ENCODE measurements at places on chromosomes 13 and 19. TPM values are rescaled to one million over a fixed set of nuclear protein-coding genes. Genes with fewer than 3 reads are reported as not detected.
A peak's percentile ranks its signal among the peaks of the same experiment; 100 is the strongest.

GRCh38 chr13:90105849-90106496 is 1241.5 kb upstream of the MIR17HG start:
- no peak overlapping the region for H3K4me3 ChIP-seq
- H3K27me3 ChIP-seq, result no peaks in the 10 kb centered on the region
- no peaks in the 10 kb centered on the region for H3K36me3 ChIP-seq
- DNase-seq, result no peak
- H3K27ac ChIP-seq, result no peak overlapping the region

DNA sequence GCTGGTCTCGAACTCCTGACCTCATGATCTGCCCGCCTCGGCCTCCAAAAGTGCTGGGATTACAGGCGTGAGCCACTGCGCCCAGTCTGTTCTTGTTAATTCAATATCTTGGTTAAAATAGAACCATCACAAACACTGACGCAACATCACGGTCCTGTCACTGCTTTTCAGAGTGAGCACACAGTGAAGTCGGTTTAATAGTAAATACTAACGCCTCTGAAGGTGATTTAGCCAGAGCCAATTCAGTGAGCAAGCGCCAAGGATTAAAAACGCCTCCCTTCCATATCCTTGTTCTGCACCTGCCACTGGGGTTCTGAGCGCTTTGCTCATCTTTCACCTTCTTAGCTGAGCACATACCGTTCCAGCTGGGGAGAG is 30.3 kb downstream of the LAMP1 start:
- H3K4me3 ChIP-seq, result no peak overlapping the region
- no peak for DNase-seq
- H3K4me1 ChIP-seq, result no peaks in the 10 kb centered on the region
- no peaks in the 10 kb centered on the region for H3K27me3 ChIP-seq
- peaks cover 14% of the 10 kb centered on the region for H3K36me3 ChIP-seq

DNA sequence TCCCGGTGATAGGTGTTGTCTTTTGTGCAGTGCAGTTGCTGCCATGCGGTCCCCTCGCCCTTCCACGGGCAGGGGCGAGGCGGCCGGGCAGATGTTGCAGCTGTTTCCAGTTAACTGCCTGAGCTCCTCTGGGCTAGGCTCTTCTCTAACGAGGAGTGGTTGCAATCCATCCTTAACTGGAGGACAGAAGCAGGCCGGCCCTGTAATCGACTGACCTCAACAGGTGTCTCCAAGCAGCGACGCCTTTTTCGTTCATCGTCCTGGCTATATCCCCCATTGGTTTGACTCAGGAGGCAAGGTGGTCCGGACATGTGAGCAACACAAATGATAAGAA is 1.9 kb upstream of the TSC22D1 start:
- no peaks in the 10 kb centered on the region for H3K27me3 ChIP-seq
- H3K36me3 ChIP-seq, result no peaks in the 10 kb centered on the region
- DNase-seq, result no peak
- peak overlapping the region; percentile 97 for H3K27ac ChIP-seq
- H3K4me3 ChIP-seq, result peak overlapping the region; percentile 88

The DLEU7 gene
- total RNA-seq, result not detected

The HIPK4 gene
- not detected for total RNA-seq

- H3K27ac ChIP-seq, result no peak overlapping the region
- H3K4me1 ChIP-seq, result no peaks in the 10 kb centered on the region
- no peak for DNase-seq
- H3K27me3 ChIP-seq, result no peaks in the 10 kb centered on the region
Measured at GRCh38 chr13:71213252-71213821, 653.7 kb downstream of the DACH1 start.

The TGFBR3L gene
- not detected for total RNA-seq

DNA sequence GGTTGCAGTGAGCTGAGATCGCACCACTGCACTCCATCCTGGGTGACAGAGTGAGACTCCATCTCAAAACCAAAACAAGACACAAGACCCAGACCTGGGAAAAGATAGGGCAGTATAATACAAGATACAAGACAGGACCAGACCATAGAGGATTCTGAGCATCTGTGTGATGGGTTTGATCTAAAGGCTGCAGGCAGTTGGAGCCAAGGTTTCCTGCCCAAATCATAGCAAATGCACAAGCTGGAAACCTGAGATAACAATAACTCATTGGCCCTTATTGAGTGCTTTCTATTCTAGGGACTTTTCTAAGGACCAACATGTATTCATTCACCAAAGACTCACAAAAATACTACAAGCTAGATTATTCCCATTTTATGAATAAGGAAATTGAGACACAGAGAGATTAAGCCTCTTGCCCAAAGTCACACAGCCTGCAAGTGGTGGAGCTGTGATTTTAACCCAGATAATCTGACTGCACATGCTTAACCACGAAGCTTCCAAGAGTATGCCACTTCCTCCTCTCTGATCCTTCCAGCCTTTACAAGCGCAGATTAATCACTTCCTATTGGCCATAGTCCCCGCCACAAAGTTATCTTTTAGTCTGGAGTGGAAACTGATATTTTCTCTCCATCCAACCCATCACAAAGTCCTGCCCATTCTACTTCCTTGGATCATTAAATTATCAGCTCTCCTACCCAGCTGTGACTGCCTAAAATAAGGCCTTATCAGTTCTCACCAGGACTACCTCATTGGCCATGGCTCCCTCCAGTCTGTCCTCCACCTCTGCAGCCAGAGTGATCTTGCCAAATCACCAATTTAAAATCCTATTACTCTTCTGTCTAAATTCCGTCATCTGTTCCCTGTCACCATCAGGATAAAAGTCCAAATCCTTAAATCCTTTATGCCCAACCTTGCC is 147.2 kb downstream of the FLT1 start:
- H3K27me3 ChIP-seq, result no peaks in the 10 kb centered on the region
- no peak for DNase-seq
- no peaks in the 10 kb centered on the region for H3K4me1 ChIP-seq
- no peak overlapping the region for H3K27ac ChIP-seq
- H3K4me3 ChIP-seq, result no peak overlapping the region

- no peaks in the 10 kb centered on the region for H3K36me3 ChIP-seq
- no peaks in the 10 kb centered on the region for H3K27me3 ChIP-seq
- H3K4me1 ChIP-seq, result peaks cover 32% of the 10 kb centered on the region
- H3K4me3 ChIP-seq, result peak overlapping the region; percentile 13
Measured at GRCh38 chr19:20612711-20613316, 47.2 kb upstream of the ZNF737 start.

The SPC24 gene
- total RNA-seq, result not detected

GRCh38 chr13:73520566-73521289 is 461.9 kb downstream of the KLF5 start:
- H3K4me1 ChIP-seq, result no peaks in the 10 kb centered on the region
- H3K36me3 ChIP-seq, result no peaks in the 10 kb centered on the region
- no peak overlapping the region for H3K27ac ChIP-seq
- H3K27me3 ChIP-seq, result no peaks in the 10 kb centered on the region
- H3K4me3 ChIP-seq, result no peak overlapping the region

The FPR2 gene
- 0.11 TPM for total RNA-seq

- peak; percentile 50 for DNase-seq
- peak overlapping the region; percentile 8 for H3K4me3 ChIP-seq
- H3K27ac ChIP-seq, result no peak overlapping the region
- H3K4me1 ChIP-seq, result peaks cover 9% of the 10 kb centered on the region
- H3K36me3 ChIP-seq, result no peaks in the 10 kb centered on the region
Measured at GRCh38 chr13:20721454-20722357, 18.2 kb downstream of the IL17D start.

GRCh38 chr13:98493042-98493712 is 83.7 kb downstream of the STK24 start:
- H3K27ac ChIP-seq, result no peak overlapping the region
- peaks cover 36% of the 10 kb centered on the region for H3K4me1 ChIP-seq
- DNase-seq, result no peak
- no peaks in the 10 kb centered on the region for H3K36me3 ChIP-seq

DNA sequence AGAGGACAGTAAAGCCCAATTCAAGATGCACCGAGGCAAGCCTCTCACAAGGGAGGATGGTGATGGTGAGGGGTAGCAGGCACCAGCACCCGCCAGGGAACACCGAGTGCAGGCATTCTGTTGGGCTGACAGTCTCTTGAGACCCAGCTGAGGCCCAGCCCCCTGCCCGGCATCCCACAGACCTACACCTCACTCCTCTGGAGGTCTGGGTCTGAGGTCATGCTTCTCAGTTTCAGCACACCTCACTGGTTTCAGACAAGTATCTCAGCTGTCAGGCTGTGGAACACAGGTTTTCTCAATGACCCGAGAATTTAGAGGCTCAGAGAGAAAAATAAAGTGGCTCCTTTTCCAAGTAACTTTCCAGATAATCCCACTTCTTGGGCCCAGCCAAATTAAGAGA is 27.7 kb upstream of the EPHX3 start:
- H3K4me1 ChIP-seq, result peaks cover 27% of the 10 kb centered on the region
- peak; percentile 73 for DNase-seq
- H3K36me3 ChIP-seq, result peaks cover 89% of the 10 kb centered on the region
- H3K27me3 ChIP-seq, result no peaks in the 10 kb centered on the region

- no peaks in the 10 kb centered on the region for H3K27me3 ChIP-seq
- DNase-seq, result no peak
- peaks cover 27% of the 10 kb centered on the region for H3K4me1 ChIP-seq
- H3K4me3 ChIP-seq, result no peak overlapping the region
Measured at GRCh38 chr19:14078411-14078810, 5.8 kb downstream of the MISP3 start.

DNA sequence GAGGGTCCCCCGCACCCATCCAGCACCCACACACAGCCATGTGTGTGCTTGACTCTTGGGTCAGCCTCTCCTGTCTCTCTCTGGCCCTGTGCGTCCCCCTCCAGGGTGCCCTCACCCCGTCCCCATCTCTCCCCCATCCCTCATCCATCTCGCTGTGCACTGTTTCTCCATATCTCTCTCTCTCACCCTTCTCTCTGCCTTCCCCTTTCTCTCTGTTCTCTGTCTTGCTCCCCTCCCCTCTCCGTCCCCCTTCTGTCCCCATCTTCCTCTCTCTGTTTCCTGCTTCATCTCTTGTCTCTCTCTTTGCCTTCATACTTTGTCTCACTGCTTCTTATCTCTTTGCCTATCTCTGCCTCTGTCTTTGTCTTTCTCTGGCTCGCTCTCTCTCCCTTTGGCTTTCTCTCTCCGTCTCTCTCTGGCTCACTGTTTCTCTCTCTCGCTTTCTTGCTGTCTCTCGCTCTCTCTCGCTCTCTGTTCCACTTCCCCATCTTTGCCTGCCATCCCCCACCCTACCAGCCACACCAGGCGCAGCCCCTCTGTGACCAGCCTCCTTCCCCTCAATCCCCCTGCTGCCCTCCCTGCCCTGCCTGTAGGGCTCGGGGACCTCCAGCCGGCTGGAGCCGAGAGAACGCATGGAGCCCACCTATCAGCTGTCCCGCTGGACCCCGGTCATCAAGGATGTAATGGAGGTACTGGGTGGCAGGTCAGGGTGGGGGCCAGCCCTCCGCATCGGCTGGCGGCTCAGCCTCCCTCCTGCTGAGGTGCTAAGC is 8.9 kb downstream of the STXBP2 start:
- H3K4me1 ChIP-seq, result no peaks in the 10 kb centered on the region
- H3K36me3 ChIP-seq, result no peaks in the 10 kb centered on the region
- H3K27ac ChIP-seq, result no peak overlapping the region
- H3K4me3 ChIP-seq, result no peak overlapping the region
- no peaks in the 10 kb centered on the region for H3K27me3 ChIP-seq

The MTUS2 gene
- total RNA-seq, result 0.98 TPM

DNA sequence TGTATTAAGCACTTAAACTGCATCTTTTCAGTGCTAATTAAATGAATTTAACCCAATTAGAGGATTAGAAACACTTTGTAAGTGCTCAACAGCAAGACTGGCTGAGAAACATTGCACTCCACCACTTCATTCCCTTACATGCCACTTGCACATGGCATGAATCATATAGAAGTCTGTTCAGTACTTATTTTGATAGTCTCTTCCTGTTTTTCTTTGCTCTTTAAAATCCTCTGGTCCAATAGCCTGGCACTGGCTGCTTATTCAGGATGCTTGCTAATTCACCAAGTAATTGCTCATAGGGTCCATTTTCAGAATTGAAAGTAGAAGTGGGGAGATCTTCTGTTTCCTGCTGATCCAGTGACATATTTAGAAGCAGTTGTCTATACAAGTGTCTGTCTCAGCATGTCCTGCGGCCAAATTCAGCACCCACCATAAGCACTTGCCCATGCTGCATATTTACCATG is 900.1 kb downstream of the PCDH9 start:
- H3K4me1 ChIP-seq, result no peaks in the 10 kb centered on the region
- H3K27me3 ChIP-seq, result no peaks in the 10 kb centered on the region
- no peak overlapping the region for H3K4me3 ChIP-seq
- H3K36me3 ChIP-seq, result no peaks in the 10 kb centered on the region

GRCh38 chr19:36497001-36497400 is 7.6 kb upstream of the ZNF566 start:
- no peak overlapping the region for H3K4me3 ChIP-seq
- H3K27me3 ChIP-seq, result no peaks in the 10 kb centered on the region
- H3K27ac ChIP-seq, result no peak overlapping the region
- H3K4me1 ChIP-seq, result no peaks in the 10 kb centered on the region
- no peak for DNase-seq

- H3K4me1 ChIP-seq, result peaks cover 16% of the 10 kb centered on the region
- no peak for DNase-seq
- H3K4me3 ChIP-seq, result no peak overlapping the region
- no peaks in the 10 kb centered on the region for H3K27me3 ChIP-seq
- H3K36me3 ChIP-seq, result no peaks in the 10 kb centered on the region
- no peak overlapping the region for H3K27ac ChIP-seq
Measured at GRCh38 chr13:75485286-75486062, 3.5 kb upstream of the TBC1D4 start.

- DNase-seq, result no peak
- H3K4me3 ChIP-seq, result no peak overlapping the region
- no peak overlapping the region for H3K27ac ChIP-seq
Measured at GRCh38 chr19:23527797-23528196, 132.5 kb upstream of the ZNF91 start.

The IGSF23 gene
- not detected for total RNA-seq

The CYP4F2 gene
- total RNA-seq, result not detected

The TSKS gene
- total RNA-seq, result not detected

- DNase-seq, result no peak
- no peak overlapping the region for H3K4me3 ChIP-seq
- H3K27me3 ChIP-seq, result no peaks in the 10 kb centered on the region
- H3K36me3 ChIP-seq, result no peaks in the 10 kb centered on the region
Measured at GRCh38 chr19:46761418-46761831, 15.2 kb upstream of the STRN4 start.

The UQCRFS1 gene
- total RNA-seq, result 49.0 TPM

DNA sequence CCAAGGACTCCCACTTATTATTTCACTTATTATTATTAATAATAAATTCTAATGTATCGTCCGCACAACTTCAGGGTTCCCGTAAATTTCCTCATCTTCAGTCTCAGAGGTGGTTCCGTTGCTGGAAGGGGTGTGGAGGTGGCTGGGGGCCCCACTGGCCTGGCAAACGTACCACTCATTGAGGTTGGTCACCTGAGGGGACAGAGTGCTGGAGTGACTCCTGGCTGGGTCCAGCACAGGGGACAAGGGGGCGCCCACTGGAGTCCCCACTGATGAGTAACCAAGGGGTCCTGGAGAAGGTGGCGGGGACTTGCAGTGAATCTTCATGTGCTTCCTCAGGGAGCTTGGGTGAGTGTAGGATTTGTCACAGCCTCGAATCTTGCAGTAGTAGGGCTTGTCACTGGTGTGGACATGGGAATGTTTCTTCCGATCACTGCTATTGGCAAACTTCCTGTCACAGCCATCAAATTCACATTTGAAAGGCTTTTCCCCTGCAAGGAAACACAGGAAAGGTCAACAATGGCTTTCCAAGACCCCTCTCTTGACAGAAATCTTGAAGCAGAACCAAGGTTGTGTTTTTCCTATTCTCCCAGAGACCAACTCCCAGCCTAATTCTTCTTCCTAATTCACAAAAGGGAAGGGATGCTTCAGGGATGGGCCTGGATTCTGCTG is 6.1 kb downstream of the ZIC5 start:
- peaks cover 20% of the 10 kb centered on the region for H3K4me1 ChIP-seq
- DNase-seq, result no peak
- no peak overlapping the region for H3K4me3 ChIP-seq
- no peak overlapping the region for H3K27ac ChIP-seq

The MISP3 gene
- 9.9 TPM for total RNA-seq

The ZNF415 gene
- total RNA-seq, result 14.5 TPM
